ENCODE measurements at places on chromosomes 12 and 14.

DNA sequence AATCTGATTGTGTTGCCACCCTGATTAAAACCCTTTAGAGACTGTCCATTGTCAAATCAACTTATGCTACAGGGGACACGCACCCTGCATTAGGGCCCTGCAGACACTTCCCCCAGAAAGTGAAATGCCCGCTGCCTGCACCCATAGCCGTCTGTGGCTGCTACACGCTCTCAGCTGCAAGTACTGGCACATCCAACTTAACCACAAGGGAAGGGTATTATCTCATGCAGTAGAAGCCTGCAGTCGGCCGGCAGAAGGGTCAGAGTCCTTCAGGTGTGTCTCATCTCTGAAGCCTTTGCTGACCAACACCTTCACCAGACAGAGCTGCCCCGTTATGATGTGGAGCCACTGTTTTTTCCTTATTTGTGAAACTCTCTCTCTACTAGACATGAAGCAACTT lies 20.8 kb downstream of the CFAP251 start:
- no peak for DNase-seq

DNA sequence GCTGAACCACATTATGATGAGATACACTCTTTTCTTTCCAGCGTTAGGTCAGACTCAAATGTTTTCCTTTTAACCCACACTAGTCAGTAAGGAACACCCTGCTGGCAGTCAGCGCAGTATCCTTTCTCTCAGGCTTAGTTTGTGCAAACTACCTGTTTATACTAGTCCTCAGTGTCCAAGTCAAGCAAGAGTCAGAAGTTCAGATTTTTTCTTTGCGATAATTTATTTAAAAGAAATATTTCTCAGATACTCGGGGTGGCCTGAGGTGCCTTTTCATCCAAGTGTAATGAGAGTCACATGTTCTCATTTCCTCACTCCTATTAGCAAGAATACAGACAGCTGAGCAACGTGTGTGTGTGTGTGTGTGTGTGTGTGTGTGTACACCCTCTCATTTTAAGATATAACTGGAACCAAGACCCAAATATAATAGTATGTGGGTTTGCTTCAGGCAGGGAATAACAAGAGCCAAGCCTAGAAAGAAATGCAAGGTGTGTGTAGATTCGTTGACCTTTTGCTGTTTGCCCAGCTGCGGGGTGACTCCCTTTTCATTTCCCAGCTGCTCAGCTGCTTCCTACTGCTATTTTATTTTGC lies 182.7 kb downstream of the KICS2 start:
- DNase-seq = no peak

DNA sequence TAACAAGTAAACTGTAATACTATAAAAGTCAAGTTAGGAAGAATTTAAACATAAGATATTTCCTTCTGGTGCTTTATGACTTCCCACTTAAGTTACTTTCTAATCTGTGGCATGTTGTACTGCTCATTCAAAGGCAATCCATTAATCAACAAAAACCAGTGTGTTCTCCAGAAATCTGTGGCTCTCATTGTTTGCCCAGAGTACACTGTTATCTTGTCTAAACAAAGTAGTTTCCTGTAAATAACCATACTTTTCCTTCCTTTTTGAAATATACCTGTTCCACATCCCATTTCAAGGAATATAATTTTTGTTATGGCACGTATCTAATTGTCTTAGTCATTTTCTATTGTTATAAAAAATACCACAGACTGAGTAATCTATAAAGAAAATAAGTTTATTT lies 184.1 kb downstream of the CCER1 start:
- DNase-seq = no peak

GRCh38 chr14:58191763-58192601 lies 8.0 kb upstream of the ACTR10 start:
- DNase-seq = no peak

DNA sequence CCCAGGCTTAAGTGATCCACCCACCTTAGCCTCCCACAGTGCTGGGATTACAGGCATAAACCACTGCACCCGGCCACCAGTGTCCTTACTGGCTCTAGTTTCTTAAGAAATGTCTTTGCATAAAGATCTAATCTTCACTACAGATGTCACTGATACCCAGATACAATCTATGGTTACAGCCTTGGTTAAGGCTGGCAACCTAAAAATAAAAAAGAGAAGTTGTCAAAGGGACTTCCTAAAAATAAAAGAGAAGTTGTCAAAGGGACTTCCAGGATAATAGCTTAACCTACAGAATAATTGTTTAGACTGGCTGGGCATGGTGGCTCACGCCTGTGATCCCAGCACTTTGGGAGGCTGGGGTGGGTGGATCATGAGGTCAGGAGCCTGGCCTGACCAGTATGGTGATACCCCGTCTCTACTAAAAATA lies 27.6 kb downstream of the ETFBKMT start:
- DNase-seq = no peak

DNA sequence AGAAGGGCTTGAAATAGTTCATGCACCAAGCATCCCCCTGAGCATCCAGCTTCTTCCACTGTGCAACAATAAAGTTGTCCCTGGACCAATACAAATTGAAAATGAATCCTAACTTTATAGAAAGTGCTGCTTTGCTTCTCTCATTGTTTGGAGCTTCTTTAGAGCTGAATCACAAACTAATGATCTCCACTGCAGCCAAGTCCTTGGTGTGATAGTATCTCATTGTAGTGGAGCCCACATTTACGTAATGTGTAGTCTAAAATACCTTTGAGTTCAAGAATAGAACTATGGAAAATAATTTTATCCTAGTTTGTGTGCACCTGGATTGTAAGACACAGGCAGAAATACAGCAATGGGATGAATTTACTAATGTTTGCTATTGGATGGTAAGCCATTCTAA lies 319.9 kb downstream of the EGLN3 start:
- no peak for DNase-seq

DNA sequence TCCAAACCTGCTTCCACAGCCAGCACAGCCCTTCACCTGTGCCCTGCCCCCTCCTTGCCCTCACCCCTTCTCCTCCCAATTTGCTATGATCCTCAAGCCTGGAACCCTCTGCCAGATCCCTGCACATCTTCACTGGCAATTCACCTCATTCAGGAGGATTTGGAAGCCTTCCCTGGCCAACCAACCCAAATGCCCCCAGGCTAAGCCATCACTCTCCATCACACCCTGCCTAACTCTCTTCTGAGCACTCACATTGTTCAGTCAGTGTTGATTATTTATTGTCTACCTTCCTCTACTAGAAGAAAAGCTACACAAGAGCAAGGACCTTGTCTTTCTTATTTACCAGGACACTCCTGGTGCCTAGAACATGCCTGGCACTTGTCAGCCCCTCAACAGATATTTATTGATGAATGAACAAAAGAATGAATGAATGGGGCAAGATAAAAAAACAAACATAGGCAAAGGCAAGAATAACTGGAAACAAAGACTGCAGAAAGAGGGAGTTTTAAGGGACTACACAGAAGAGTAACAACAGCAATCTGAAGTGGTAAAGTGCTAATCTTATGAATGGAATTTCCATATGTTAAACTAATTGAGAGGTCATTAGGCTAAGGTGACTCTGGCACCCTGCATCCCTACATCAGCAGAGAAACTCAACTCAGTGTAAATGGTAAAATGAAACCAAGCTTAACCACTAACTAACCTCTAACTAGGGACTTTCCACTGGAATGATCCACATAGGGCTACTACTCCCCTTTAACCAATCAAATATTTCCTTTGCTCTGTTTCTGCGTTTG lies 33.4 kb downstream of the TMTC1 start:
- no peak for DNase-seq

- DNase-seq = no peak
Measured at GRCh38 chr12:122020795-122021192, 890 bp upstream of the BCL7A start.

DNA sequence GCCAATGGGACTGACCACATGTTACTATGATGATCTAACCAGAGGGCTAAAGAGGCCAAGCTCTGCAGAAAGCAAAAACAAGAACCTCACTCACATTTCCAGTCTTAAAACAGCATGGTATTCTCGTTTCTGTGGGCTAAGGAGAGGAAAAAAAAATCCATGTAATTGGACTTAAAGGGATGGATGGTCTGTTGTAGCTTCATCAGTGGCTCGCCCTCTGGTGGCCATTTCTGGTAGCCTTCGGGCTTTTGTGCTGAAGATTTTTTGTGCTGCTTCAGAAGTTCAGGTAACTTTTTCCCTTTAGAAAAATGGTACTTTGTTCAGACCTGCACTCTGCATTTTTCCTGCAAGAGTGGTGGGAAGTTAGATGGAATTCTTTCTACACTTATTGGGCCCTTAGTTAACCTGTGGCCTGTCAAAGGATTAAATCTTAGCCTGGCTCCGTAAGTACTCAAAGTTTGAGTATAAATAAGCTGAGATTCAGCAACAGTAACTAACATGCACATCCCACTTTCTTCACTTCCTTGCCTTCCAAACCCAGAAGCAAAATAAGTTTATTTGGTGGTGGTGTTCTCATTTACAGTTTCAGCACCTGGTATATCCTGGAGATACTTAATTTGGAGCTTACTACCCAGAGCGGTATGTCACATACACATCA lies 22.3 kb downstream of the DCAF4 start:
- DNase-seq = no peak

DNA sequence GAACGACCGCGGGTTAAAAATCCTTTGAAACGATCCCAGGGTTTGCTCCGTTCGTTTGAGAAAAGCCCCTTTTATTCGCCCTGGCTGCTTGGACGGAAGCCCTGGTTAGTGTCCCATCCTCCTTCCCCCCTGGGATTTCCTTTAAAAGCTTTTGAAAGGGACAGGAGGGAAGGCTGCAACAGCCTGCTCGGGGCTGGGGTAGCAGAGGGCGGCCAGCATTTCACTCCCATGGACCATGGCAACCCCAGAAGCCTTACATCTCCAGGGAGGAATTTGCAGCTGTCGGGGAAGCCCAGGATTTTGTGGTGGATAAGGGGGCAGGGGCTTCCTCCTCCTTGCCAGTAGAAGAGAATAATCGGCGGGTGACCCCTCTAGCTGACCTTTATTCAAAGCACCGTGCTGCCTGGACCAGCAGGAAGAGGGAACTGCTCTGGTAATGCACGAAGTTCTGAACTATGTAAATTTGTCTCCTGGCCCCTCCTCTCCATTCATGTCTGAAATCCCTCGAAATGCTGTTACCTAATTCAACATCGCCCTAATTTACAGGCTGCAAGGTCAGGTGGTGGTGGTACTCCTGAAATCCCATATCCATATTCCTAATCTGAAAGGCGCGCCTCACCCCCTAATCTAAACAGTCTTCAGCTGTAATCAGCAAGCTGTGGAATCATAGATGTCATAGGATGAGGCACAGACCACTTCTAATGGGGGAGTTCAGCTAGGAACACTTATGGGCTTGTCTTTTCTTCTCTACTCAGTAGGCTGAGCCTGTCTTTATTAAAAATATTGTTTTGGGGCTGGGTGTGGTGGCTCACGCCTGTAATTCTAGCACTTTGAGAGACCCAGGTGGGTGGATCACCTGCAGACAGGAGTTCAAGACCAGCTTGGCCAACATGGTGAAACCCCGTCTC lies 1.0 kb upstream of the CLIP1 start:
- DNase-seq = no peak

- no peak for DNase-seq
Measured at GRCh38 chr12:80299219-80299618, 144.8 kb upstream of the PTPRQ start.

DNA sequence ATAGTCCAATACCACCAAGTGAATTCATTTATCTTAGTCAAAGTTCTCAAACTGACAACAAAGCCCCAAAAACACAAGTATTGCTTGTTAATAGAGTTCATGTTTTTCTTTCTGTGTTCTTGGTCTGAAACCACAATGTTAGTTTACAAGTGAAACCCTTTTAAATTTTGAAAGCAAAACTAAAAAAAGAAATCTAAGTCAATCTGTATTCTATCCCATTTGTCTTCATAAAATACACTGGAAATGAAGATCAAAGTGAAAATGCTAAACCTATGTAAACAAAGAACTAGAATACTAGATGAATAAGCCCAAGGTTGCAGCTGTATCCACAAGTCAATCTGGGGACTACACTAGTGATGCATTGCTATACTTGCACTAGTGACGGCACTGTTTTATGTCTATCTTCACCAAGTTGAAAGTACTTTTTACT lies 10.4 kb downstream of the MAP4K5 start:
- no peak for DNase-seq

- DNase-seq = no peak
Measured at GRCh38 chr14:25007832-25008231, 42.1 kb downstream of the STXBP6 start.

- no peak for DNase-seq
Measured at GRCh38 chr12:95116773-95117172, 43.4 kb upstream of the NR2C1 start.

All from SW 1271 (cell line).